ENCODE measurements at places on chromosomes 1 and 21.

DNA sequence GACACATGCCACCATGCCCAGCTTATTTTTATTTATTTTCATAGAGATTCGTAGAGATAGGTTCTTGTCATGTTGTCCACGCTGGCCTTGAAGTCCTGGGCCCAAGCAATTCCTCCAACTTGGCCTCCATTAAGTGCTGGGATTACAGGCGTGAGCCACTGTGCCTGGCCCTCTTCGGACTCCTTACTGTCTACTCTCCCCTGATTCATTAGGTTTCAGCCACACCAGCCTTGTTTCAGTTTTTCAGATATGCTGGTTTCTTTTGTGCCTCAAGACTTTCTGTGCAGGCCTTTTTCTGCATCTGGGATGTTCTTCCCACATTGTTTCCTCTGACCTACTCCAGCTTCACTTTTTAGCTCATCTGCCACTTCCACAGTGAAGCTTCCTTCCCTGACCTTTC, 85.4 kb downstream of the CACNA1E start:
- DNase-seq: no peak

DNA sequence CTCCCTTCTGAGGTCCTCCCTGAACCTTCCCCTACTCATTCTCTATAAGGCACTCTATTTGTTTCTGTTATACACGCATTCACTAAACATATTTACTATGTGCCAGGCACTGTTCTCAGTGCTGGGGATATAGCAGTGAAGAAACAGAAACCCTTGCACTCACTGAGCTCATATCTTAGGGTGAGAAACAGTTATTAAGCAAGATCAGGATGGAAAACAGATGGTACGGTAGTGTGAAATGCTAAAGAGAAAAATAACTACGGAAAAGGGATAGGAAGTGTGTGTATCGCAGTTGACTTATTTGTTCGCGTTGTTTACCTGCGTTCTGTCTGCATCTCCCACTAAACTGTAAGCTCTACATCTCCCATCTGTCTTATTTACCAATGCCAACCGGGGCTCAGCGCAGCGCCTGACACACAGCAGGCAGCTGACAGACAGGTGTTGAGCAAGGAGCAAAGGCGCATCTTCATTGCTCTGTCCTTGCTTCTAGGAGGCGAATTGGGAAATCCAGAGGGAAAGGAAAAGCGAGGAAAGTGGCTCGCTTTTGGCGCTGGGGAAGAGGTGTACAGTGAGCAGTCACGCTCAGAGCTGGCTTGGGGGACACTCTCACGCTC, 572 bp downstream of the CYB5RL start:
- DNase-seq: no peak

GRCh38 chr1:221294242-221294641, 415.0 kb downstream of the HLX start:
- DNase-seq: no peak

GRCh38 chr1:119438761-119439160, 23.8 kb downstream of the HSD3B2 start:
- no peak for DNase-seq

DNA sequence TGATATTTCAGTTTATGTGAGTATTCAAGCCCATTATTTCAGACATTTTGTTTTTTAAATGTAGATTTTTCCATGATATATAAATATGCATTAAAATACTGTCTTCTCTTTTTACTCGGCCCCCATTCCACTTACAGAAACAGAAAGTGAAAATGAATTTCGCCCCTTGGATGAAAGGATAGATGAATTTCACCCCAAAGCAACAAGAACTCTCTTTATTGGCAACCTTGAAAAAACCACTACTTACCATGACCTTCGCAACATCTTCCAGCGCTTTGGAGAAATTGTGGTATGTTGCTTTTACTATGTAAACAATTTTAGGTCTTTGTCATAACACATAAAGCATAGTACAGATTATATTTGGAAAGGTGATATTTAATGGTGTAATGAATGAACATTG, 59.9 kb downstream of the ZBTB17 start:
- DNase-seq: no peak

DNA sequence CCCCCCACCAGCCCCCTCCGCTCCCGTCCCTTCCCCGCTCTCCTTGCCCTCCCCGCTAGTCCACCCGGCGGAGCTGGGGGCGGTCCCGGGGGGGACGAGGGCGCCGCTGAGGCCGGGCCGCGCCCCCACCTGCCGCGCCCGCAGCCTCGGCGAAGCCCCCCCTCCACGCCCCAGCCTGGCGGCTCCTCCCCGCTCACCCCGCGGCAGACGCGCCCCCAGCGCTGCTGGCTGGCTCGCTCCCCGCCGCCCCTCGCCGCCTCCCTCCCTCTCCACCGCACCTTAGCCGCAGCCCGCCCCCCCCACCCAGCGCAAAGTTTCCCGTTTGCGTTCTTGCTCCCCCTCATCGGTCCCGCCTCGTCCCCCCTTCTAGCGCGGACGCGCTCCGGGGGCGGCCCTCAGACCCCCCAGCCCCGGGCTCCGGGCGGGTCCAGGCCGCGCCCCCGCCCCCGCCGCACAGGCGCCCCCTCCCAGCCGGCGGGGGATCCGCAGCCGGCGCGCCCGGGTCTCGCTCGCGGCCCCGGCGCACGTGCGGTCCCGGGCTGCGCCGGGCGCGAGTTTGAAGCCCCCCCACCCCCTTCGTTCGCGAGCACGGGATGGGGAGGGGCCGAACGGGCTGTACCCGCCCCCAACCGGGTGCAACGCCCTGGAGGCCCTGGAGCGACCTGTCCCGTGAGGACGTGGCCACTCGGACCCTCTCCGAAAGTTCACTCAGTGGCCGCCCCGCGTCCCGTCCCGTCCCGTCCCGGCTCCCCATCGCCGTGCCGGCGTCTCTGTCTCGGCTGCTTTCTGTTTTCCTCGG, 623 bp downstream of the PTPRF start:
- DNase-seq: peak; percentile 76

DNA sequence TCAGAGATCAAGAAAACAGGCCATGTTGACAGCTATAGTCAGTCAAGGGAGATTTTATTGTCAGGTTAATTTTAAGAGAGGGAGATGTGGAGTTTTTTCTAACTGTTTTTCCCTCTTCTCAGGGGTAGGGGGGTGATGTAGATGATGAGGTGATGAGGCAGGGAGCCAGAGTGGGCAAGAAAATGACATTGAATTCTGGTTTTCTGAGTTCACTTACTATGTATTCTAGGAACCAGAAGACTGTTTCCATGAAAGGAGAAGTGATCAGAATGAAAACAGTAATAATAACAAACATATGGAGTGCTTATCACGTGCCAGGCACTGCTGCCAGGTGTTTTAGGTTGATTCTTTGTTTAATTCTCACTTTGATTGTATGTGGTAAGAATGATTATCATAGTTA, 40.2 kb downstream of the CASQ2 start:
- DNase-seq: no peak

- no peak for DNase-seq
Measured at GRCh38 chr1:169098380-169098779, 8.1 kb upstream of the ATP1B1 start.

DNA sequence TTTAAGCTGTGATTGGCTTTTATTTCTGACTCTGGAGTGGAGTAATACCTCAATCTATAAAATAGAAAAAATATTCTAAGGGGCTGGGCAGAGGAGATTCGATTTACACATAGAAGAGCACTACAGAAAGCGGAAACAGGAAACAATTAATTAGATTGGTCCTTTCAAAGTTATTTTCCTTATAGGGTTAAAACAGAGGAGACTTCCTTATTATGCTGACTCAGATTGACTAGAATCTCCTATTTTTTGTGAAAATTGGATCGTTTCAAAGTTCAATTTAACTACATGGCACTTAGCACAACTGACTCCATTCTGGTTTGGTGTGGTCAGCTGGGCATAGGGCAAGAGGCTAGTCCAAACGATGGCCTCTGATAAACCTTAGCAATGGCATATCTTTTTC, 48.3 kb upstream of the NCAM2 start:
- no peak for DNase-seq

- no peak for DNase-seq
Measured at GRCh38 chr1:210129759-210130158, 102.8 kb upstream of the SERTAD4 start.

- DNase-seq: no peak
Measured at GRCh38 chr1:234667600-234668576, 57.9 kb upstream of the IRF2BP2 start.

GRCh38 chr1:60227601-60228000, 154.0 kb upstream of the C1orf87 start:
- DNase-seq: no peak

DNA sequence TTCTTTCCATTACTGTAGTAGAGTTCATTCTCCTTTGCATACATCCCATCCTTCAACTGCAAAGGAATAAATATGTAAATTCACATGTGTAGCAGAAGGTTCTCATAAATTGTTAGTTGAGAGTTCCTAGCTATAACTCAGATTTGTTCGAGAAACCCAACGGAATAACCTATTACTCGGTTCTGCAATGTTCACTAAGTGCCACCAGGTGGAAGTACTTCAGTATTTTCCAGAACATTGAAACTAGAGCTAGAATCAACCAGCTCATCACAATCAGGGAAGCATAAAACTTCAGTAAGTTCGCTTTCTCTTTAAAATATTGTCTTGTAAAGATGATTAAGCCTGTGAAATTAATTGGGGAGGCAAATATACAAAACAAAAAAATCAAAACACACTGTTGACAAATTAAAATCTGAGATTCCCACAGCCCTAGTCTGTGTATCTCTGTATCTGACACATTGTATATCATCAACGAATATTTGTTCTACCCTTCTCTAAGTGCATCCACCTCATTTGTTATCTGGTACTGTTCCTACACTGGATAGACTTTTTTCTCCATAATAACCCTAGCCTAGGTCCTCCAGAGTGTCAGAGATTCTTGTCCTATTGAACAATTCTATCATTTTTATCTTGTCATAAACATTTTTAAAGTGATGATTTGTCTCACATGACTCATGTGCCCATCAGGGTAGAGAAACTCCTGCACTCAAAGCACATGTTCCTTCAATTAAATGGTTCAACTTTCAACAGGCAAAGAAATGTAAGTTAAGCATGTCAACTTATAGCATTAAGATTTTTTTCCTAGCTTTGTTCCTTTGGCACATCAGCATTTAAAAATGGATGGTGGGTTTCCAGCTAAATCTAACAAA, 31.9 kb downstream of the MROH9 start:
- DNase-seq: no peak

- DNase-seq: no peak
Measured at GRCh38 chr1:221723848-221724236, 18.0 kb downstream of the DUSP10 start.

- DNase-seq: no peak
Measured at GRCh38 chr1:1290238-1290731, 10.0 kb downstream of the SCNN1D start.

GRCh38 chr1:226304291-226304955, 4.5 kb downstream of the LIN9 start:
- no peak for DNase-seq

GRCh38 chr1:76029331-76029730, 45.2 kb upstream of the ST6GALNAC3 start:
- no peak for DNase-seq

GRCh38 chr1:20074725-20075171, 4.8 kb downstream of the PLA2G5 start:
- DNase-seq: no peak

DNA sequence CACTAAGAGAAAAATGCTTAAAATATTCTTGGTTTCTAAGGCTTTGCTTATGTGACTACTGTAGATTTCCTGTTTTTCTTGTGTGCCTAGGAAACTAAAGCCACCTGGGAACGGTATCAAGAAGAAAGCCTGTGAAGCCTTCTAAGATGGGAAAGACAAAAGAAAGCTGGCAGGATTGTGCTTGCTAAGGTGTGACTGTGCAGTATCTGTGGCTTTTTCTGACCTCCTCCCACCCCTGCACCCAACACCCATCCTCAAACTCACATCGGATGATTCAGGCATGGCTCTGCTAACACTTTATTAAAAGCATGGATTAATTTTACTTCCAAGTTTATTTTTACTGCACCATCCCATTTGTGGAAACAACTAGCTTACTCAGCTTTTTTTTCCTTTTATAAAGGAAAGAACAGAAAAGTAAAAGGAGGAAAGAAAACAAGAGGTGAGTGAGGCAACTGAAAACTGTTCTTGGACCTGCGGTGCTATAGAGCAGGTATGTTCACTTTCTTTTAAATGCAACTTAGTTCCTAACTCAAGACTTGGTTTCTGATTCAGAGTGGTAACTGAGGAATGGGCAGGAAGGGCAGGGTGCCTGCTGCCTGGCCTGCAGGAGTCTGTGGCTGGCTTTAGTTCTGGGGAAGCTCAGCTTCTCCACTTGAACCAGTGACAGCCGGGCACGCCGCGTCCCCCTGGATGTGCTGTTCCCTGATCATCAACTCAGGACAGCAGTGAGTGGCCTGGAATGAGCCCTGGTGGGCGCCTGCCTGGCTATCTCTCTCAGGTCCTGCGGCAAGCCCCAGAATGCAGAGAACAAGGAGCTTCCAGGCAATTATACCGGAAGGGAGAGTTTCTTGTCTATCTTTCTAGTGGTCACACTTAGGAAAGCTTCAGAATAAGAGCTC, at the start of gene GBP6:
GBP6 (plus strand) TSS at position 422 of the 899 bp plus-strand sequence. CDS start 4,493 bp downstream, outside the sequence.
- DNase-seq: no peak

DNA sequence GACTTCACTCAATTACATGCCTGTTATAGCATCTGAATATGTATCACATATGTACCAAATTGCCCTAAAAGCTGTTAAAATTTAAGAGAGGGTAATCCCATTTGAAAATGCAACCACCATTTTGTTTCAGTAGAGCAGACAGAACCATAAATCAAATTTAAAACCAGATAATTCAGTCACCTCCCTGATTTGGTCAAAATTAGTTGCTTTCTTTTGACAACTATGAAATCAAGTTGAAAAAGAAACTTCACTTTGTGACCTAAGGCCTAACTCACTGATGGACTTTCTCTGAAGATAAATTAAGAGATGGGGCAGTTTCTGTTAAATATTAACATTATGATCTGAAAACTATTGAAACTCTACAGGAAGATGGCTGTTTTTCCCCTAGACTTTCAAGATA, 6.7 kb downstream of the GORAB start:
- DNase-seq: no peak

DNA sequence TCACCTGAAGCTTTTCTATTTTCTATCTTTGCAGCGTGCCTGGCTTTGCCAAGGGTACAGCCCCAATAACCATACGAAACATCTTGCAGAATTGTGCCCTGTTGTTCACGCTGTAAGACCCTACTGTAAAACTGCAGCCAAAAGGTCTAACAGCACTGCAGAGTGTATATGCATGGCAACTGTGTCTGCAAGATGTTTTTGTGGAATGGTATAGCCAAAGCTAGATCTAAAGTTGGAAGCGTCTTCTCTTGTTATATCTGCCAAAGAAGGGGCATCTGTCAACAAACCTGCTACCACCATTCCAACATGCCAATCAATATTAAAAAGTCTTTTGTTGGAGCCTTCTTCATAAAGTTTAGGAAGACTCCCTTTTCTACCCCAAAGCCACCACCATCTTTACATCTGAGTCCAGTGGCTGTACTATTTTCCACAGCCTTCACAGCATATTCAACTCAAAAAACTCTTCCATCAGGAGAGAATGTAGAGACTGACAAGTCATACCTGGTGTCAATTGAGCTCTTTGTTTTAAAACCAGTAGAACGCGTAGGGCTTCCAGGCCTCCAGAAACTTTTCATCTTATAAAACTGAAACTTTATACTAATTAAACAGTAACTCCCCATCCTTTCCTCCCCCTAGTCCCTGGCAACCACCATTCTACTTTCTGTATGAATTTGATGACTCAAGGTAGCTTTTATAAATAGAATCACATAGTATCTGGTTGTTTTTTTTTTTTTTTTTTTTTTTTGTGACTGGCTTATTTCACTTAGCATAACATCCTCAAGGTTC, 40.0 kb downstream of the ZSCAN20 start:
- no peak for DNase-seq

GRCh38 chr1:240338837-240339236, 247.2 kb downstream of the FMN2 start:
- no peak for DNase-seq
